ENCODE measurements at places on chromosomes 2 and 18.

DNA sequence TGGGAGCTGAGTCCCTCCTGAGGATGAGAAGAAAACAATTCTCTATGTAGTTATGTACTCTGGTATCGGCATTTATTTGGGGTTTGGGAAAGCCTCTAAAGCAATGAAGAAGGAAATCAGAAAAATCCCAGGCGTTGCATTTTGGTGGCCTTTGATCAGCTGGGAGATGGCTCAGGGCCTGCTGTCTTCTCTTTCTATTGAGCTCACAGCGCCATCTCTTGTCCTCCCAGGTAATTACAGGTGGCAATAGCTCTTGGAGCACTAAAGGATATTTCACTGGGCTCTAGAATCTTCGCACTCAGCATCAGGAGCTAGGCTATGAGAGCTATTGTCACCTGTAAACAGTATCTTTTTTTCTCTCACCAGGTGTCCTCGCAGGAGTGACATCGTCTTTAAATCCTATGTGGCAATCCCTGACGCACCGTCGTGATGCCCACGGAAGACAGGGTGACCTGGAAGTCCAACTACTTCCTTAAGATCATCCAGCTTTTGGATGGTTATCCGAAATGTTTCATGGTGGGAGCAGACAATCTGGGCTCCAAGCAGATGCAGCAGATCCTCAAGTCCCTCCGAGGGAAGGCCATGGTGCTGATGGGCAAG lies 76.1 kb upstream of the PMAIP1 start:
- peak; percentile 70 for DNase-seq

GRCh38 chr2:1173528-1173927 lies 222.9 kb downstream of the SNTG2 start:
- no peak for DNase-seq

DNA sequence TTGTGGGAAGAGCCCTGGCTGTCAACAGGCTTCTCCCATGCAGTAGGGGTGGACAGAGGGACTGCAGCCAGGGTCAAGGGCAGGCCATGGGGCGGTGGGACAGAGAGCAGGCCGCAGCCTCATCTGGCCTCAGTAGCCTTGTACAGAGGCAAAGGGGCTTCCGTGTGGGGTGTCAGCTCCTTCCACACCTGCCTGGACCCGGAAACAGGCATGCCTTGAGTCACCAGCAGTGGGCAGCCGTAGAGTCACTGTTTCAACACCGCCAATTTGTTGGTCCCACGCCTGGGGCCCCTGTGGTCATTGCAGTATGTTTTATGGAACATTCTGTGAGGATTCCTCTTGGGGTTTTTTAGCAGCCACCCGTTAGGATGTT lies 173.0 kb downstream of the SMAD7 start:
- DNase-seq = no peak

GRCh38 chr2:127585270-127585807 lies 49.9 kb downstream of the MYO7B start:
- DNase-seq = no peak

- DNase-seq = no peak
Measured at GRCh38 chr2:118774458-118775133, 72.9 kb downstream of the EN1 start.

DNA sequence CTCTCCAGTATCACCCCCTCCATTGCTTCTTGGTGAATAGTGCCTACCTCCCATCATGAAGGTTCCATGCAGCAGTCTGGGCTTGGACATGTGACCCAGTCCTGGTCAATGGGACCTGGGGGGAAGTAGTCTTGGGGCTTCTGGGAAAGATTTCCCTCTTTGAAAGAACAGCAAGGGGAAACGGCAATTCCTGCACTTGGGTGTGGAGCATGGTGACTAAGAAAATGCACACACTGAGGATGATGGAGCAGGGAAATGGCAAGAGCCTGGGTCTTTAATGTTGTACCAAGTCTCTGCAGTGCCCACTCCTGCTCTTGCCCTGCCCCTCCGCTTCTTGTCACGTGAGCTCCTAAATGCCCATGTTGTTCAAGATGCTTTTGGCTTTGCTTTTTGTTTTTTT lies 131.4 kb upstream of the SIX2 start:
- no peak for DNase-seq
